A673 (cell line): ENCODE measurements at places on chromosomes 1 and 21.

- DNase-seq: no peak
These were observed 19.7 kb downstream of the MRPL37 start for GRCh38 chr1:54219688-54220003.

DNA sequence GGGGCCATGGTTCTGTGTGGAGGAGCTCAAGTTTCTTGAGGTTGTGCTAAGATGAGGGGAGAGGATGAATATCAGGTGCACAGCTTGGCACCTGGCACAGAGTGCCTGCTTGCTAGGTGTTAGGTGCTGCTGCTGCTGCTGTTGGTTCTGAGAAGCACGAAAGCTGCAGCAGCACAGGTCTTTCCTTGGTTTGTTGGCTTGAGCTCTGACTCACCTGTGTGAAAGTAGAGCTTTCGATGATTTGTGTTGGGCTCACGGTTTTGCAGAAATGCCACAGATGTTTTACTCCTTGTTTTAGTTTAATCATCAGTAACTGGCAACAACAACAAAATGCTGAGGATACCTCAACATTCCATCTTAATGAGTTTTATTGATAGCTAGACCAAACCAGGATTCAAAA, 221.6 kb downstream of the BRINP2 start:
- no peak for DNase-seq

- DNase-seq: no peak
These were observed 11.5 kb downstream of the SH3BGRL3 start for GRCh38 chr1:26291433-26291832.

DNA sequence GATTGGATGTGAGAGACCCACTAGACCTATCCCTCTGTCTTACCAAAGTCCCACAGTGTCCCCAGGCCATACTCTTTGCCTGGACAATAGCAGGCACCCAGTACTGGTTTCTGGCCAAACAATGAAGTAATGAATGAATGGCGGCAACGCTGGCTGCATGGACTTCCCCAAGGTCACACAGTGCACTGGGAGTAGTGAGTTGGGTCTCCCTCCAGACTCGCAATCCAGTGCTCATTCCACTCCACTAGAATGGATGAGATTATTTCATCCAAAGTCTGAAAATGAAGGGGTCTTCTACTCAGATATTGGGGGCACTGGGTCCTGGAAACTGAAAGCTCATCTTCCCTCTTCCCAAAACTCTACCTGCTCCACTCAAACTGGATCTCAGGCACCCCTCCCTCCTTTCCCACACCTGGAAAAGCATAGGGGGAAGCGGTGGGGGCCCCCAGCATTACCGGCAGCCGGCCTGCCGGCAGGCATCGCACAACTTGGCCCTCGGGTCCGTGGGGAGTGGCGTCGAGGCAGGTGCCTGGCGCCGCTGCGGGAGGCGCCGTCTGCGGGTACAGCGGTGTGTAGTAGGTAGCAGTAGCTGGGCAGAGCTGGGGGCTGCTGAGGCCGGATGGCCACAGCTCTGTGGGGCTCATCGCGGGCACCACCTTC, 816 bp downstream of the E2F2 start:
- no peak for DNase-seq

- peak; percentile 21 for DNase-seq
These were observed 6.3 kb downstream of the C1orf53 start for GRCh38 chr1:197908716-197909220.

DNA sequence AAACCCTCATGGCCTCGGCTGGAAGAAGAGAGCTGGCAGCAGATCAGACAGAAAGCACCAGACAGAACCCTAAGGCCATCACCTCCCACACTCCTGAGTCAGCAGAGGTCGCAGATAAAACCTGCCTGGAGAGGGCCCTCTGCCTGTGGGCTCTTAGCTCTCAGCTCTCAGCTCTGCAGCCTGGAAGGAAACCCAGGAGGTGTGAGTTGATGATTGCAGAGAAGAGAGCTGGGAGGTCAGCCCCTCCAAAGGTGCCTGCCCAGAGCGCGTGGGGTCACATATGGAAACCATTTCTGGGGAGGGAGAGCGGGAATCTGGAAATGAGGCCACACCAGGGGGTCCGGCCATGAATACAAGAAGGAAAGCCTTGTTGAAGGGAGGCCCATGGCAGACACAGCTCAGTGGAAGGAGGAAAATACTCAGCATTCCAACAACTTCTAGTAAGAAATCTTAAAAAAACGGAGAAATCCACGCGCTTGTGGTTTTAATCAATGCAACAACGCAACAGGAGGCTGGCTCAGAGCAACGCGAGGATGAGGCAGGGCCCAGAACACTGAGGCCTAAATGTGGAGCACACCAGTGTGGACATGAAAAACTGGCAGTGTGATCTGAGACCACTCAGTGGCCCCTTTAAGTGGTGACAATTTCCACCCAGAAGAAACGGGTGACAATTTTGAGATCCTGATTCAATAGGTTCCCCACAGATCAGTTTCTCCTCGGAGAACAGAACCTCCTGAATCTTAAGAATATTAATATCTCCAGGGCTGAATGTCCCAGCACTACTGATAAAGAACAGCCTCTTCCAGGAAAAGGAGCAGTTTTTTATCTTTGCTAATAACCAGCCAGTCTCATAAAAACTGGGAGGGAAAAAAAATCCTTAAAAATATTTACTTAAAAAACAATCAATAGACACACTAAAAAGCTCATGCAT, 45.7 kb downstream of the PSMG1 start:
- DNase-seq: no peak

DNA sequence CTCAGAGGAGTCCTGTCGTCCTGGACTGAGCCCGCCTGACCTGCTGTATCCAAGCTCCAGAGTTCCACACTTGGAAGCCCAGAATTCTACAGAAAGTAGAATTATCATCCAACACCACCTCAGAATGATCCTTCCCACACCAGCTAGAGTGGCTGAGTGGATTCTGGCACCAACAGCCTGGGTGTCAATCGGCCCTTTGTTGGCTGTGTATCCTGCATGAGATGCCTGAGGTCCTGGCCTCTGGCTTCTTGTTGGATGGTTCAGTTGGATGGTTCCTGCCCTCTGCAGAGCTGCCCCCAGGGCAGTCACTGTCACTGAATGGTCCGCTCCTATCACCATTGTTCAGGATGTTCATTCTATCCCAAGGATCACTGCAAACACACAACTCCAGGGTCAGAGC, 49.8 kb downstream of the PGBD5 start:
- DNase-seq: no peak

DNA sequence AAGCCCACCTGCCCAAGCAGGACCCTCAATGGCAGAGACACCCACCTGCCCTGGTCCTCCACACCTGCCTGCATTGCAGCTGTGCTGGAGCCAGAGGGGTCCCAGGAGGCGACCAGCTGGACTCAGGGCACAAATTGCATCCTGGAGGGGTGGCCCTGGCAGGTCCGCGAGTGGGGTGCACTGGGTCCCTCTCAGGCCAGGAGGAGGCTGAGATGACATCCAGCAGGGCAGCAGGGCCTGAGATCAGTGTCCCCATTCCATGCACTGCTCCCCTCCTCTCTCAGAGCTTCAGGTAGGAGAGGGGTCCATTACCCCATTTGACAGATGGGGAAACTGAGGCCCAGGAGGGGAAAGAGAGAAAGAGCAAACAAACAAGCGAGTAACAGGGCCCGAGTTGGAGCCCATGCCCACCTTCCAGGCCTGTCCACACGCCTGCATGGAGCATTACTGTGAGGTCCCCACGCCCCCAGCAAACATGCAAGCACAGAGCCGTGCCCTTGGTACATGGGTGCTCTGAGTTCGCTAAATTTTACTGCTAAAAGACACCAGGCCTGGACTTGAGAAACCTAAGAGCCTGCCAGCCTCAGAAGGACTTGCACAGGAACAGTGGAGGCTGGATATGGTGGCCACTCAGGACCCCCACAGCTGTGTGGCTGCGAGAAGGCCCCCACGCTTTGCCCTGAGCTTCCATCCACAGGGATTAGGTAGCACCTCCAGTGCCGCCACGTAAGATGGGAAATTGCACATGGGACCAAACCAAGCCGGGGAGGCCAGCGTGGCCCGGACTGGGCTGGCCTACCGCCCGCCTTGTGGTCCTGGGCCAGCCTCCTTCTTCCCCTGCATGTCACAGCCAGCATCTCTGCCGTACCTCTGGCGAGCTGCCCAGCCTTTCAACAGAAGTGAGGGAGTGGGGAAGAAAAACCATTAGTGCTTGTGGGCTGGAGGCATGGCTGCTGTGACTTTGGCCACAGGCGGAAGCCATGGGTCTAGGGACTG, 7.4 kb downstream of the WNT3A start:
- no peak for DNase-seq

DNA sequence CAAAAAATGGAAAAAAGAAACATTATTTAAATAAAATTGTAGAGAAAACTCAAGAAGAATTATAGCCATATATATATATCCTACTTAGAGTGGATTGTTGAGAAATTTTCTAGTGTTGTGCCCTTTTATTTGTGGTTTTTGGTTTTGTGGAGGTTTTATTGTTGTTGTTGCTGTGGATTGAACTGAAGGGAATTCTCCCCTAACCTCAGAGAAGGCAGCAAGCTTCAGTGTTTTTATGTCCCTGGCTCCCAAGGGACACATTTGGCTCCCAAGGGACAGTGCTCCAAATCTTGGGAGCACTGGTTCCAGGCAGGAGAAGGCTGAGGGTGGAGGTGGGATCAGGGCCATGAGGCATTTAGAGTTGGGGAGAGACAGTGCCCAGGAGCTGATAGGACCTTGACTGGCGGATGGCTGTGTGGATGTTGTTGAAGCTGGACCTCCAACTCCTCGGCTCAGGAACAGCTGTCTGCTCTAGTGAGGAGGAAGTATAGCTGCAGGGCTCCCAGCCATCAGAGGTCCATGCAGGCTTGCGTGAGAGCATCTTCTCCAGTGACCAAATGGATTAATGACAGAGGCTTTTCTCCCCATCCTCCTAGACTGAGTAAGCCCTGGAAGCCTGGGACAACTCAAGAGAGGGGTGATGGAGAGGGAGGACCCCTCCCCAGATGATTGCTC, 100.5 kb downstream of the TEX35 start:
- no peak for DNase-seq

DNA sequence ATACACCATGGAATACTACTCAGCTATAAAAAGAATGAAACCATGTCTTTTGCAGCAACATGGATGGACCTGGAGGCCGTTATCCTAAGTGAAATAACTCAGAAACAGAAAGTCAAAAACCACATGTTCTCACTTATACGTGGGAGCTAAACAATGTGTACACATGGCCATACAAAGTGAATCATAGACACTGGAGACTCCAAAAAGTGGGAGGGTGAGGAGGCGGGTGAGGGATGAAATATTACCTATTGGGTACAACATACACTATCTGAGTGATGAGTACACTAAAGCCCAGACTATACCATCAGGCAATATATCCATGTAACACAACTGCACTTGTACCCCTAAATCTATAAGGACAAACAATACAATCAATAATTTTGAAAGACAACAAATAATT, 39.5 kb upstream of the FAM20B start:
- DNase-seq: no peak

DNA sequence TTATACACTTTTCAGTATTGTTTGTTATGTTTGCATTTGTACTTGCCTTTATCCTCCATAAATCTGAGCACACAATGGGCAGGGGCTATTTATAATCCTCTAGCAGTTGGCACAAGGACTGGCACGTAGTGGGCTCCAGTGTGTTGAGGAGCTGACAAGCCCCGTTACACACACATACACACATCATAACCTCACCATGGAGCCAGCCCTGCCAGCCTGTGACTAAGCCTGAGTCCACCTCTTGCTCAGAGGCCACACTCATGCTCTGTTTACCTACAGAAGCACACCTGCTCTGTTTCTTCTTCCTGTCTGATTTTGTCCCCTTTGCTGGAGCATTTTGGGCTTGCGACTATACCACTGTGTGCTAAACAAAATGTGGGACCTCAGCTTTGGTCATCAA, 64.5 kb upstream of the SPATA6 start:
- DNase-seq: no peak

DNA sequence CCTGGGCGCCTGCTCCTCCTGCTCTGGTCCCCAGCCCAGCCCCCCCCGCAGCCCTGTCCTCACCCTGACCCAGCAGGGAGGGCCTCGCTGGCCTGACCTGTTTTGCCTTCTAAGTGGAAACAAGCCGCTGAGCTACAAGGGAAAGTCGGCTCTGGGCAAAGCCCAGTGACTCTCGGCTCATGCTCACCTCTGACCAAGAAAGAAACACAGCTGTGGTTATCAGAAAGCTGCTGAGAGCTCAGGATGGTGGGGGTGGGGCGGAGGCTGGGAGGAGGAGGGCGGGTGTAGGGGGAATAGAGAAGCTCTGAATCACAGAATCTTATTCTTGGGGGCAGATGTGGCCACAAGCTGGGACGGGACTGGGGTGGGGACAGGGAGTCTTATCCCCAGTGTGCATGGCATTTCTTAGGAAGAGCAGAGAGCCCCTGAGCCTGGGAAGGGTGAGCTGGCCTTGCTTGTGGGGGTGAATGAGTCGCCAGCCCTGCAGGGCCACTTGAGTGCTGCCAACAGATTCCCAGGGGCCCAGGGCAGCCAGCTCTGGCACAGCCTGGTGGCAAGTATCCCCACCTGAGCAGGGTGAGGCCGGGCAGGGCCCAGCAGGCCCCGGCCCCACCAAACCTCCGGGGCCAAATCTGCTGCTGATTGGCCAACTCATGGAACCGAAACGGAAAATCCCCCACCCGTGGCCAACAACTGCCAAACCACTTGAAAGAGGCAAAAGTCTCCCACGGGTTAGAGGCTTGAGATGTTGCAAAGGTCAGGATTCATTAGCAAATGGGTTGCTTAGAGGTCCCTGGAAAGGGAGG, 120.6 kb downstream of the SPSB1 start:
- no peak for DNase-seq

- no peak for DNase-seq
These were observed 445.3 kb downstream of the RWDD3 start for GRCh38 chr1:95679262-95679661.

GRCh38 chr1:35264035-35264434, 4.5 kb upstream of the ZMYM4 start:
- DNase-seq: no peak

DNA sequence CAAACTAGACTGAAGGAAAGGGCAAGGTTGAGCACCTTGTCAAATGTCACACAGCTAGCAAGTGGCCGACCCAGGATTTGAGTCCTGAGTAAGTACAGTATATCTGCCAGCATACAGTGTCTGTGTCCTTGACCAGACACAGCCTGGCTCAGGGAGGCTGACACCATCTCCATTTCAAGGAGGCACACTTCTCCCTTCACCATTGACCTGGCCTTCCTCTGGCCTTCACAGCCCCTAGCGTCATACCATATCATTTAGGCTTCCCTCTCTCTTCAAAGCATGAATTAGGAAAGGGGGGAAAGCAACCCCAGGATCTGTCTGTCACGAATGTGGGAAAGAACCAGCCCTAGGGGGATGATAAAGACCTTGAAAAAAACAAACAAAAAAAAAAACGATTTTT, 155.6 kb downstream of the PLPP3 start:
- DNase-seq: no peak

GRCh38 chr1:36156329-36157114, 562 bp downstream of the MAP7D1 start:
- peak; percentile 72 for DNase-seq

- DNase-seq: no peak
These were observed 418.3 kb downstream of the MATN1 start for GRCh38 chr1:30305061-30305460.

- peak; percentile 39 for DNase-seq
These were observed at the start of gene PLD5 for GRCh38 chr1:242524571-242525359. Gene PLD5, minus strand, starts transcription at chr1:242524697.
